ENCODE measurements at places on chromosomes 11 and 22. TPM values are rescaled to one million over a fixed set of nuclear protein-coding genes. Genes with fewer than 3 reads are reported as not detected.

GRCh38 chr11:134610116-134610910 lies 198.3 kb upstream of the B3GAT1 start:
- no peaks in the 10 kb centered on the region for H3K4me1 ChIP-seq
- no peak for DNase-seq
- H3K4me3 ChIP-seq, result no peak overlapping the region
- H3K27me3 ChIP-seq, result peaks cover 10% of the 10 kb centered on the region
- H3K36me3 ChIP-seq, result no peaks in the 10 kb centered on the region
- no peak overlapping the region for H3K27ac ChIP-seq

SAA4 gene
- not detected for total RNA-seq

DNA sequence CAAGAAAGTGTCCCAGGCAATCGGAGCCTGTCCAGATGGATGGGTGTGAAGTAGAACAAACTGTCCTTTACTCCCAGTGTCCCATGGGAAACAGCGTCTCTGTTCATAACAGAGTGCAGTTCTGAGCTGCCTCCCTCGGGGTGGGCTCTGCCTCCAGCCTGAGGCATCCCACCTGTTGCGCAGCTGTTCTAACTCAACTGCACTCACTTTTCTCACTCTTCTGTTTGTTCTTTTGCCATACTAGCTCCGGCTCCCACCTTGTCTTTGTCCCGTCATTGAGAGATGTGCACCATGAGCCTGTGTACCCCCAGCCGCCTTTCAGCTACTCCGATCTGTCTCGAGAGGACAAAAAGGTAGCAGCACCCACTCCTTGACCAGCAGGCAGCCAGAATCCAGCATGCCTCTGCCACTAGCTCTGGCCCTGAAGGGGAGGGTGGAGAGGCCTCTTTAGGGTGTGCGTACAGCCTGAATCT lies 20.7 kb upstream of the CDC42EP2 start:
- peaks cover 66% of the 10 kb centered on the region for H3K4me1 ChIP-seq
- no peak for DNase-seq
- no peak overlapping the region for H3K27ac ChIP-seq
- no peaks in the 10 kb centered on the region for H3K27me3 ChIP-seq
- H3K4me3 ChIP-seq, result no peak overlapping the region

GRCh38 chr11:12241401-12241800 lies 131.0 kb downstream of the MICAL2 start:
- H3K4me3 ChIP-seq, result no peak overlapping the region
- DNase-seq, result no peak
- H3K36me3 ChIP-seq, result peaks cover 55% of the 10 kb centered on the region
- H3K27ac ChIP-seq, result no peak overlapping the region

MPEG1 gene
- not detected for total RNA-seq

DNA sequence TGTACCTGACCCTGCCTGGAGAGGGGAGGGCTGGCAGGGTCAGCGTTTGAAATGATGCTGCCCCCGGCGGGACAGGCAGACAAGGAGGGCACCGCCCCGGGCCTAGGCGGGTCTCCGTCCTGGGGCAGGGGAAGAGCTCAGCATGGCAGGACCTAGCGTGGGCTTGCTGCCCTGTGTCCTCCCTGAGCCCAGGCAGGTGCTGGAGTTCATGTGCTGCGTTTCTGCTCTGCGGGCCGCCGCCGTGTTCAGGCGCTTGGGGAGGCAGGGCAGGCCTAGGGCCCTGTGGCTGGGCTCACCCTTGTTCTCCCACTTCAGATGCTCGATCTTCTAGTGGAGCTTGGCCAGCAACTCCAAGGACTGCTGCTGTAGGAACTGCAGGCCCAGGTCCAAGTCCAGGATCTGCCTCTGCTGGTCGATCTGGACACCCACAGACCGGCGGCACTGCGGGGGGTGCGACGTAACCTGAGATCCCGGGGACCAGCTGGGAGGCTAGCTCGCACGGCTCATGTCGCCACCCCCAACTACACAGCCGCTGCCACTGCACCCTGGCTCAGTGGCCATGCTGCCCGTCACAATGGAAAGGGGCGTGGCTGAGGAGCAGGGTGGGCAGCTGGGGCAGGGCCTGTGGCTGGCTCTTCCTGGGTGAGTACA lies 84.4 kb downstream of the MED15 start:
- H3K27me3 ChIP-seq, result no peaks in the 10 kb centered on the region
- no peak overlapping the region for H3K4me3 ChIP-seq
- peak; percentile 85 for DNase-seq
- H3K4me1 ChIP-seq, result no peaks in the 10 kb centered on the region
- no peak overlapping the region for H3K27ac ChIP-seq

INPP5J gene
- 5.2 TPM for total RNA-seq

GRCh38 chr22:36478966-36479365 lies 2.5 kb downstream of the TXN2 start:
- peaks cover 19% of the 10 kb centered on the region for H3K4me1 ChIP-seq
- H3K27ac ChIP-seq, result no peak overlapping the region
- peaks cover 25% of the 10 kb centered on the region for H3K36me3 ChIP-seq
- H3K4me3 ChIP-seq, result no peak overlapping the region
- H3K27me3 ChIP-seq, result no peaks in the 10 kb centered on the region

DNA sequence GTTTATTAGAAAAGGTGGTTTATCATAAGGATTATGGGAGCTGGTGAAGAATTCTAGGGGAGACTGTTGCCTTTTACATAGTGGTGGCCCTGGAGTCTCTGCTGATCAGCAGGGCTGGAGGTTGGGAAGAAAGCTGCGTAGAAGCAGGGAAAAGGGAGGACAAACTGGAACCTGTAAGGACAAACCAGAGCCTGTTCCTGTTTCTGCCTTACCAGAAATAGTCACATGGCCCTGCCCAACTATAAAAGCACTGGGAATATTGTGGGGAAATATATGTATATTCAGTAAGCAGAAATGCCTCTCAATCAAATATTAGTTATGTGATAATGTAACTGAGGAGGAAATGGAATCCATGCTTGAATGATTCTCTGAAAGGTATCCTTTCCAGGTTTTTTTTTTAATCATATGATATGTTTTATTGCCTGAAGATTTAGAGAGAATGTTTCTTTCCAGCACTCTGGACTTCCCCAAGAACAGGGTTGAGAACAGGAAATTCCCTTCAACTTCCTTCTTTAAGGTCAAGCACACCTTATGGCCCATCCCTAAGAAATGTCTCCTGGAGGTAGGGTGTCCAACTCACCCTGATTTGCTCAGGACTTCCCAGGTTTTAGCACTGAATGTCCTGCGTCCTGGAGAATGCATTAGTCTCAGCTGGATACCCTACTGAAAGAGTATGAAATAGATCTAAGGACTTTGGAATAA lies 33.9 kb upstream of the SCUBE2 start:
- H3K36me3 ChIP-seq, result peaks cover 4% of the 10 kb centered on the region
- H3K27ac ChIP-seq, result no peak overlapping the region
- no peak for DNase-seq
- H3K27me3 ChIP-seq, result no peaks in the 10 kb centered on the region

- H3K4me1 ChIP-seq, result no peaks in the 10 kb centered on the region
- H3K4me3 ChIP-seq, result no peak overlapping the region
- H3K27ac ChIP-seq, result no peak overlapping the region
- peaks cover 4% of the 10 kb centered on the region for H3K27me3 ChIP-seq
- peak; percentile 68 for DNase-seq
- no peaks in the 10 kb centered on the region for H3K36me3 ChIP-seq
Observed at GRCh38 chr11:77201991-77202841, 74.2 kb downstream of the MYO7A start.

GPHA2 gene
- not detected for total RNA-seq

SLC22A8 gene
- total RNA-seq, result not detected

ELMOD1 gene
- total RNA-seq, result not detected

HDHD5 gene
- 31.5 TPM for total RNA-seq

- peaks cover 10% of the 10 kb centered on the region for H3K4me1 ChIP-seq
- no peaks in the 10 kb centered on the region for H3K36me3 ChIP-seq
- H3K27me3 ChIP-seq, result no peaks in the 10 kb centered on the region
- H3K27ac ChIP-seq, result no peak overlapping the region
- H3K4me3 ChIP-seq, result no peak overlapping the region
- no peak for DNase-seq
Observed at GRCh38 chr11:132126973-132127899, 756.8 kb downstream of the NTM start.

- DNase-seq, result peak; percentile 35
- H3K4me3 ChIP-seq, result peak overlapping the region; percentile 97
- peaks cover 2% of the 10 kb centered on the region for H3K27me3 ChIP-seq
Observed at GRCh38 chr11:76236092-76236999, 30.0 kb upstream of the WNT11 start.

GRCh38 chr11:69636512-69637197 lies 4.3 kb upstream of the CCND1 start:
- peaks cover 30% of the 10 kb centered on the region for H3K4me1 ChIP-seq
- H3K27me3 ChIP-seq, result peaks cover 2% of the 10 kb centered on the region

OR51B4 gene
- total RNA-seq, result not detected

PDE2A gene
- total RNA-seq, result not detected

MRGPRX3 gene
- total RNA-seq, result not detected

DNA sequence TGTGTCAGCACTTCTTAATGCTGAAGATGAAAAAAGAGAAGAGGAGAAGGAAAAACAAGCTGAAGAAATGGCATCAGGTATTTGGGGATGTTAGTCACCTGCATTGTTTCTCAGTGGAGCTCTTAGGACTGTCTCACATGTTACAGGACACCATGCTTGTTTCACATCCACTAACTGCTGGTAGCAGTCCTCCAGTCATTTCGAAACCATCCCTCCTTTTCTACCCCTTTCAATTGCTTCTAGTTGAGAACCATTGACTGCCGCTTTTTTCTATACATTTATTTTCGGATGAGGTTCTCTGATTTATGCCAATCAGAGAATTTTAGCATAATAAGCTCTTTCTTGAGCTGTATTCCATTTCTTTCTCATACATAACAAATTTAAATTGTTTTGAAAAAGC lies 21.5 kb downstream of the BIRC2 start:
- DNase-seq, result no peak
- no peak overlapping the region for H3K4me3 ChIP-seq
- H3K36me3 ChIP-seq, result peaks cover 25% of the 10 kb centered on the region
- peaks cover 2% of the 10 kb centered on the region for H3K4me1 ChIP-seq
- no peak overlapping the region for H3K27ac ChIP-seq

CABP4 gene
- not detected for total RNA-seq

GRCh38 chr11:110272919-110273318 lies 23.5 kb downstream of the RDX start:
- peak overlapping the region; percentile 74 for H3K27ac ChIP-seq
- no peaks in the 10 kb centered on the region for H3K27me3 ChIP-seq
- H3K4me3 ChIP-seq, result no peak overlapping the region
- peaks cover 19% of the 10 kb centered on the region for H3K4me1 ChIP-seq

DNA sequence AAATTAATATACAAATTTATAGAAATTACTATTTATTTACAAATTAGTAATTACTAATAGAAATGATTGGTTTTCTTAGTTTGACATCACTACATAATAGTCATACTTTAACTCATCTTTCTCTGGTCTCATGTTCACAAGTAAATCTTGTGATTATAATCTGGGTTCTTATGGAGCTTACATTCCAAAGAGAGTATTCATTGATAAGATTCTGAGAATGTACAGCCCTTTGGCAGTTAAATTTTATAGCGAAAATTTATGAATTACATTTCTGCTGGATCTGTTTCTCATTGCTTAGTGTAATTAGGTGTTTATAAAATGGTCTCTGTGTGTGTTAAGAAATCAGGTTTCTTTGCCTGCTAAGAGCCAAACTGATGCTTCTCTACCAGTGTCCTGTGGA lies 175.2 kb downstream of the TMEM135 start:
- no peak for DNase-seq
- no peaks in the 10 kb centered on the region for H3K4me1 ChIP-seq
- no peak overlapping the region for H3K4me3 ChIP-seq
- H3K36me3 ChIP-seq, result no peaks in the 10 kb centered on the region

DNA sequence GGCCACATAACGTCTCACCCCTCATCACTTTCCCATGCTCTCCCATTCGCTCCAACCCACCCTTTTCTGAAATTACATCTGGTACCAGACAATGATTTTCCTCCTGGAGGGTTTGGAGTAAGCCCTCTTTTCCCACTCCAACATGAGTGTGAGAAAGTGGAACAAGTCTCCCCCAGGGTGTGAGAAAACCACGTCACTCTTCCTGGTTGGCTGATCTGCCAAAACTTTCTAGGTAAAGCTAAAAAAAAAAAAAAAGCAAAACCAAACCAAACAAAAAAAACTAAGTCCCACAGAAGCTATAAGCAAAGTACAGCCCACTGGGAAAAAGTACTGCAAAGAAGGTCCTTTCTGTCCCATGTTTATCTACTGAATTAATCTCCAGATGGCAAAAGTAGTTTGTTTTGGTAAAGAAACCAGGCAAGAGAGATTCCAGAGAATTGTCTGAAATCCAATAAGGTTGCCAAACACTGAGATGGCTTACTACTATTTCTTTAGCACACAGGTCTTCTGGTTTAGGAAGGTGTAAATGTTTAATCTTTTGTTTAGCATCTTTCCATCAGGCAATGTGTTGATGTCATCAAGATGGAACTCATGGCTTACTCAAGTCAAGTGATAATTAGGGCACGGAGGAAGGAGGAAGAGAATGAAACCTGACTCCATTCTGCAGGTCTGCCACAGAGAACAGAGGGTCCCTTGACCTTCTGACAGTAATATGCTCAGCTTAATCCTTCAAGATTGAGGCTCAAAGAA lies 395.6 kb downstream of the LARGE1 start:
- no peaks in the 10 kb centered on the region for H3K27me3 ChIP-seq
- H3K4me1 ChIP-seq, result no peaks in the 10 kb centered on the region
- H3K36me3 ChIP-seq, result no peaks in the 10 kb centered on the region
- no peak for DNase-seq
- H3K4me3 ChIP-seq, result no peak overlapping the region
- H3K27ac ChIP-seq, result no peak overlapping the region

GRAMD1B gene
- 2.2 TPM for total RNA-seq

TMA7B gene
- not detected for total RNA-seq

DNA sequence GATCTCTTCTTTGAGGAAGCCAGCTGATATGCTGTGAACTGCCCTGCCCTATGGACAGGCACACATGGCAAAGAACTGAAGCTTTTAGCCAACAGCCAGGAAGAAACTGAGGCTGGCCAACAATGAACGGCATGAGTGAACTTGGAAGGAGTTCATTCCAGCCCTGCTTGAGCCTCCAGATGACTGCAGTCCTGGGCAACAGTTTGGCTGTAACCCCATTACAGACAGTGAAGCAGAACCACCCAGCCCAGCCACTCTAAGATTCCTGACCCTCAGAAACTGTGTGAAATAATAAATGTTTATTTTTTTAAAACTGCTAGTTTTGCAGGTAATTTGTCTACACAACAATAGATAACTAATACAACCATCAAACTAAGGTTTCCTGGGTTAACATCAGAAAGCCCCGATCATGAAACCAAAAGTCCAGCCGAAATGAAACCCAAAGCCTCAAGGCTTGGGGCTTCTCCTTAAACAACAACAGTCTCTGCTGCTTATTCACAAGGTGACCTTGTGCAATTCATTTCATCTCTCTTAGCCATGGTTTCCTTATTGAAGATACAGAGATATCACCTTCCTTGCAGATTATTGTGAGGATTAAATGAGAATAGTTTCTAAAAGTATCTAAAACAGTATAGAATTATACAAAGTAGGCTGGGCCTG lies 31.4 kb downstream of the PAK1 start:
- H3K27me3 ChIP-seq, result peaks cover 3% of the 10 kb centered on the region
- no peaks in the 10 kb centered on the region for H3K4me1 ChIP-seq
- H3K27ac ChIP-seq, result no peak overlapping the region
- H3K36me3 ChIP-seq, result no peaks in the 10 kb centered on the region
- no peak for DNase-seq

MN1 gene
- 119 TPM for total RNA-seq

- peaks cover 86% of the 10 kb centered on the region for H3K27me3 ChIP-seq
- H3K4me1 ChIP-seq, result peaks cover 17% of the 10 kb centered on the region
- peak overlapping the region; percentile 54 for H3K4me3 ChIP-seq
- peaks cover 2% of the 10 kb centered on the region for H3K36me3 ChIP-seq
- DNase-seq, result no peak
- H3K27ac ChIP-seq, result no peak overlapping the region
Observed at GRCh38 chr11:124842305-124842704, 22.9 kb upstream of the ROBO3 start.

- no peak overlapping the region for H3K4me3 ChIP-seq
- no peak overlapping the region for H3K27ac ChIP-seq
- DNase-seq, result no peak
- H3K36me3 ChIP-seq, result no peaks in the 10 kb centered on the region
Observed at GRCh38 chr11:115869780-115870431, 365.7 kb upstream of the CADM1 start.

PANX2 gene
- total RNA-seq, result 3.3 TPM

CYP2D6 gene
- total RNA-seq, result 1.7 TPM
